ENCODE measurements at places on chromosomes 12 and 14.

DNA sequence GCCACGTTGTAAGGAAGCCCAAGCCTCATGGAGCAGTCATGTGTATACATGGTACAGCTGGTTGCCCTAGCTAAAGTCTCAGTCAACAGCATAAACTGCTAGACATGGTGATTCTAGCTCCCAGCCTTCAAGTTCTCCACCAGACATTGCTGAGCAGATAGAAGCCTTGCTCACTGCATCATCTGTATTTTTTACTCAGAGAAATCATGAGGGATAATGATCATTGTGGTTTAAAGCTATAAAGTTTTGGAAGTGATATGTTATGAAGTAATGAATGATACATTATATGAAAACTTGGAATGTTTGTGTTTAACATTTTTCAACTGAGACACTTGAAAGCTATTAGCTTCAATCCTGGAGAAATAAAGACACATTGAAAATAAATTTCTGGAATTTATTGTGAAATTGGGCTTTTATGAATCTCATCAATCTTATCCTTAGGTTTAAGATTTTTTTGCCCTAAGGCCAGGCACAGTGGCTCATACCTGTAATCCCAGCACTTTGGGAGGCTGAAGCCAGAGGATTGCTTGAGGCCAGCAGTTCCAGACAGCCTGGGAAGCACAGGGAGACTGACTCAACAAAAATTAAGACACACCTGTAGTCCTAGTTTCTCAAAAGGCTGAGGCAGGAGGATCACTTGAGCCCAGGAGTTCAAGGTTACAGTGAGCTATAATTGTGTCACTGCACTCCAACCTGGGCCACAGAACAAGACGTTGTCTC is 5.6 kb upstream of the NFATC4 start:
- no peak for DNase-seq

DNA sequence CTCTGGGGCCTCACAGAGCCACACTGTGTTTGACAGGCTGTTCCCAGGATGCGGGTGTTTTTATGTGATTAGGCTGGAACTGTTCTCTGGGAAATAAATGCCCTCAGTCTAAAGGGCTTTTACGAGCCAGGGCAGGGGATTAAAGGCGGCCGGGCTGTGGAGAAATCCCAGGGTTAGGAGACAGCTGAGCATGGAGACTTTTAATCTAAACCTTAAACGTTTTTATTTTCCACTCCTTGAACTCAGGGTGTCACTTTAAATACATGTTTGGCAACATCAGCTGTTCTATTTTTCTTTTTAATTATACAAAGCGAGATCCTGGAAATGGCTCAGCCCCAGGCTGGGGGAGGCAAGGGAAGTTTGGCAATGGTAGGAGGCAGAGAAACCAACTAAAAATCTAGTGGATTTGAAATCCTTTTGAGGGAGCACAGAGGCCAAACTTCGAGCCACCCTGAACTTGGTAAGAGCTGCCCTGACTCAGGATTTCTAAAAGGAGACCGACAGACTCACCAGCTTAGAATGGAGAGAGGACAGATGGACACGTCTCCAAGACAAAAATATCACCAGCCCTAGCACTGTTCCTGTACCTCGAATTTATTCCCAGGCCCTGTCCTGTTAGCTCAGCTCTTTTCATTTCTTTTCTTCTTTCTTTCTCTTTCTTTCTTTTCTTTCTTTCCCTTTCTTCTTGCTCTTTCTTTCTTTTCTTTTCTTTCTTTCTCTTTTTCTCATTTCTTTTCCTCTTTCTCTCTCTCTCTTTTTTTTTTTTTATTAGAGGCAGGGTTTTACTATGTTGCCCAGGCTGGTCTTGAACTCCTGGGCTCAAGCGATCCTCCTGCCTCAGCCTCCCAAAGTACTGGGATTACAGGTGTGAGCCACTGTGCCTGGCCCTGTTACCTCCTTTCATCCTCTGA is 15.8 kb upstream of the ORAI1 start:
- no peak for DNase-seq

GRCh38 chr12:106892075-106892474 is 63.6 kb upstream of the TMEM263 start:
- no peak for DNase-seq

- peak; percentile 32 for DNase-seq
Observed at GRCh38 chr14:23237772-23238594, at the start of gene RNF212B. TSS of gene RNF212B (plus strand) at chr14:23237936. CDS start at chr14:23240346, 2,410 bp downstream.

GRCh38 chr14:36014236-36014635 is 162.3 kb downstream of the PTCSC3 start:
- DNase-seq: no peak

- DNase-seq: peak; percentile 85
Observed at GRCh38 chr12:1518591-1519516, 75.5 kb downstream of the FBXL14 start.

DNA sequence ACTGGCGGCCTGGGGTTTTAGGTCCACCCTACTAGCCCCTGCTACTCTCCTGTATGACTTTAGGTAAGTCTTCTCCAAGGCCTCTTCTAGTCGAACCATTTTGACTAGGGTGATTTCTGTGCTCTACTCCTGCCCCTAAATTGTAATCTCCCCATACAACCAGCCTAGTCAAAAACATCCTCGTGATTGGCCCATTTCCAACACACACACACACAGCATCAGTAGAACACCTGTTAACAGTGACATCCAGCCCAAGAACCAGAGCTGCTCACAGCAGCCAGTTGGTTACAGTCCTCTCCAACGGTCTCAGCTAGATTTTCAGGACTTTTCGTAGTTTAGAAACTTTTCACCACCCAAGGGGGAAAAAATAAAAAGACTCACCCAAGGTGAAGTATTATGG is 30.9 kb downstream of the NT5DC3 start:
- no peak for DNase-seq

GRCh38 chr12:109720152-109720856 is 6.7 kb downstream of the FAM222A start:
- DNase-seq: no peak

DNA sequence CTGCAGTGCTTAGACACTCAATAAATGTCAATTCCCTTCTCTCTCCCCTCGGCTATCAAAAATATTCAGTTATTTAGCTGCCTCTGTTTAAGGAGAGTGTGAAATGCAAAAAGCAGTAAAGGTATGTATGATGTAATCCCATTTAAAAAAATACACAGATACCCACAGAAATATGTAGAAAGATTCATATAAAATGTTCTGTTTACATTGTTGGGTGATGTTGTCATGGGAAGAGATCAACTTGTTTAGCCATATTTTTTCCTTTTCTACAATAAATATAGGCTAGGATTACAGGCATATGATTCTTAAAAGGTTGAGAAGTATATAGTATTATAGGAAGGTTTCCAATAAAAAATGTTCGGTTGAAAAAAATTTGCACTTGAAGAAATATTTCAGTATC is 7.8 kb downstream of the PPP2R3C start:
- no peak for DNase-seq

DNA sequence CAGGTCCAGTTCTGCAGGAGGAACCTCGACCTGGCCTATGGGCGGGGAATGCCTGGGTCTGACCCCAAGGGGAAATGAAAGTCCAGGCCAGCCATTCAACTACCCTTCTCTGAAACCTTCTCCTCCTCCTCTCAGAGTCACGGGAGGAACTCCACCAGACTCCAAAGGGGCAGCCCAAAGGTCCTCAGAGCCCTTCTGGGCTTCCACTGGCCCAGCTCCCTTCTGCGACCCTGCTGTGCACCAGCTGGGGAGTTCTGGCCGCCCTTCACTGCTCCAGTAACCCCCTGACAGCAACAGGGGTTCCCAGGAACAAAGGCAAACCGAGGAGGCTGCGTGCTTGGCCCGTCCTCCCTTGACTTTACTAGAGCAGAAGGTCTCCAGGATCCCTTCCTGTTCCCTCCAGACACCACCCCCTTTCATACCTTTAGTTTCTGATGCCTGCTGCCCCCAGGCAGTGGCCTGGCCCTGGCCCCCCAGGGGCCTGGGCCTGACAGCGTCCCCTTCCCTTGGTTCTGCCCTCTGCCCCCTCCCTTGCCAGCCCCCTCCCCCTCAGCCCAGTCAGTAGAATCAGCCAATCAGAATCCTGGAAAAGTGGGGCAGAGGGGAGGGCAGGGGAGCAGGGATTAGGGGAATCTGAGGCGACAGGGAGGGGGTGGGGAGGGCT is 850 bp upstream of the ZNF385A start:
- DNase-seq: no peak

GRCh38 chr12:5441497-5442236 is 9.8 kb downstream of the NTF3 start:
- peak; percentile 87 for DNase-seq

All from kidney epithelial cell (primary cell).